ENCODE measurements at places on chromosomes 12 and 14.

DNA sequence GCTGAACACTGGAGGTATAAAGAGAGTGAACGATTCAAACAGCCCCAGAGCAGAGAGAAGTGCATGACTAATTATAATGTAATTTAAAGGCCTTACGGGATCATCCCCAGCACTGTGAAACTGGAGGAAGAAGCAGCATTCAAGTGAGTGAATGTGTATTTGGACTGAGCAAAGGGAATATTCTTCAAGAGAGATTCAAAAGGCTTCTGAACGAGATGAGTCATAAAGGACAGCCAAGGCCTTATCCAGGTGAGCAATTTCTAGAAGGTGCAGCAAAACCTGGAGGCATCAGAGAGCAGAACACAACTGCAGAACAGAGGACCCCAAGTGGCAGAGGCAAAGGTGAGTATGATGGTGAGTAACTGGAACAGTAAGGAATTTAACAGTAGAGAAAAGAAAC lies 127.2 kb downstream of the BCAT1 start:
- DNase-seq: no peak

DNA sequence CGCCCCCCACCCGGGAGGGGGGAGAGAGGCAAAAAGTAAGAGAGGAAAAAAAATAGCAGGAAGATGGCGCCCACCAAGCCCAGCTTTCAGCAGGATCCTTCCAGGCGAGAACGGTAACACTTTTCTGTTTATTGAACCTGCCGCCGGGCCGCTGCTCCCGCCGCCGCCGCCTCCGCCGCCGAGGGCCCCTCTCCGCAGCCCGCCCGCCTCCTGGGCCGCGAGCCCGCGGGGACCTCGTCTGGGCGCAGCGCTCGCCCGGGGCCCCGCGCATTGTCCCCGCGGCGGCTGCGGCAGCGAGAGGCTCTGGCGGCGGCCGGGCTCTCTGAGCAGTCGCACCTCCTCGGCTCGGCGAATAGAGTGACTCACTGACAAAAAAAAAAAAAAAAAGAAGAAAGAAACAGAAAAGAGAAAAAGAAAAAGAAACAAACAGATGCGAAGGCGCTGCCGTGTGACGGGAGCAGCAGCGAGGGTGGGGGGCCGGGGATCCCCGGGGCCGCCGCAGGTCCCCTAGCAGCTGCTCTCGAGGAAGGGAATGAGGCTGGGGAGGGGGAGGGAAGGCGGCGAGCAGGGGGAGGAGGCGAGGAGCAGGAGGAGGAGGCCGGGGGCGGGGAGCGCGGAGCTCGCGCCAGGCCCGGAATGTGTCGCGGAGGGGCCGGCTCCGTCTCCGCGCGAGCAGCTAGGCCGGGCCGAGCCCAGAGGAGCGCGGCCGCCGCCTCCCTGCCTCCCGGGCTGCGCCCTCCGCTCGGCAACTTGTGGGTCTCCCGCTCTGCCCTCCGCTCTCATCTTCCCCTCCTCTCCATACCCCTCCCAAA lies 781 bp downstream of the NPAS3 start:
- DNase-seq: no peak

- DNase-seq: no peak
Measured at GRCh38 chr14:52827426-52827825, 36.0 kb upstream of the GNPNAT1 start.

- no peak for DNase-seq
Measured at GRCh38 chr12:42735861-42736361, 146.4 kb upstream of the PRICKLE1 start.

All from right renal cortex interstitium (tissue), 3 donors.